Activated CD4-positive, alpha-beta T cell treated with anti-CD3 and anti-CD28 coated beads for 24 hours (primary cell): ENCODE measurements at places on chromosomes 4 and X.
A peak's percentile ranks its signal among the peaks of the same experiment; 100 is the strongest.

DNA sequence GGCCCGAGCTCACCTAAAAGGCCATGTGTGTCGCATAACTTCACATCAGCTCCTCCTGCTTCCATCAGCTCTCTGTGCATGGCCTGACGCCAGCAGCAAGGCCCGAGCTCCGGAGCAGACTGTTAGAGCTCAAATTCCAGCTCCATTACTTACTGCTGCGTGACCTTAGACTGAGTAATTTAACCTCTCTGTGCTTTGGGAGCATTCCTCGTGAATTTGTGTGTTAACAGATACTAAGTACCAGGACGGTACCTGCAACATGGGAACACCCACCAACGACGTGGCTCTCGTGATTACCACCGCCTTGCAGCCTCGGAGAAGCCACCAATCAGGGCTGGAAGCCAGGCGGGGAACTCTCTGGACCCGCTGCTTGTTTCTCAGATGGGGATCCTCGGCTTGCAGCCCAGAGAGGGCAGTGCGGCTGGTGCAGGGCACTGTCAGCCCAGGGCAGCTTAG, 12.9 kb downstream of the LETM1 start:
- DNase-seq: no peak

DNA sequence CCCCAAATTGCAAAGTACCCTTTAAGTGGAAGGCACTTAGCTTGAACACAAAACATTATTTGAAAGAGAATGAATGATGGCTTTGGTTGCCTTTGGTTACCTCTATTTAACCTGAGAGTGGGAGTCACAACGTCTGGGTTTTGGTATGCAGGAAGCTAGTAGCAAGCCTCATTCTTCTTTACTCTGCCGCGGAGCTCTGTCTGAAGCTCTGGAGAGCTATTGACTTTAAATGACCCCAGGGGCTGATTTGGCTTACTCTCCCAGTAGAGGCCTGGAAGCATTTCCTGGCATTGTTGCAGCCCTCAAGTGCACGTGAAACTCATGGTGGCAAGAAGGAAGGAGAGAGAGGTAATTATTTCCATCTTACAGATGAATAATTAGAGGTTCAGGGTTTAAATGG, 81.8 kb upstream of the MAGEA4 start:
- DNase-seq: no peak

DNA sequence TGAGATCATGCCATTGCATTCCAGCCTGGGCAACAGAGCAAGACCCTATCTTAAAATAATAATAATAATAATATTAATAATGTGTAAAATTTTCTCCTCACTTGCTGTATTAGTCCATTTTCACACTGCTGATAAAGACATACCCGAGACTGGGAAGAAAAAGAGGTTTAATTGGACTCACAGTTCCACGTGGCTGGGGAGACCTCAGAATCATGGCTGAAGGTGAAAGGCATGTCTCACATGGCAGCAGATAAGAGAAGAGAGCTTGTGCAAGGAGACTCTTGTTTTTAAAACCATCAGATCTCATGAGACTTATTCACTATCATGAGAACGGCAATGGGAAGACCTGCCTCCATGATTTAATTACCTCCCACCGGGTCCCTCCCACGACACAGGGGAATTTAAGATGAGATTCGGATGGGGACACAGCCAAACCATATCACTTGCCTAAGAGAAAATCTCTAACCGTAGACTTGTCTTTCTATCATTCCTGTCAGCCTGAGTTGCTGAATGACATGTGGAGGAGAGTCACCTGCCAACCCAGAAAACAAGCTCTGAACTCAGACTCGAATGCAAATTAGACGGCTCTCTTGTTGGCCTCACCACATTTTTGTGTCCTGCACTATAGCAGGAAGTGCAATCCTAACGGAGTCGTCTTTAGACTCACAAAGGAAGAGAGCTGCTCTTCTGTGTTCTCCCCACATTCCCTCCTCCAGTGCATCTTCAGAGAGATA, 51.9 kb upstream of the DCTD start:
- no peak for DNase-seq

GRCh38 chrX:134544135-134544512, 84.2 kb downstream of the HPRT1 start:
- no peak for DNase-seq

- no peak for DNase-seq
These were observed 17.1 kb downstream of the GAB1 start for GRCh38 chr4:143353797-143354196.

DNA sequence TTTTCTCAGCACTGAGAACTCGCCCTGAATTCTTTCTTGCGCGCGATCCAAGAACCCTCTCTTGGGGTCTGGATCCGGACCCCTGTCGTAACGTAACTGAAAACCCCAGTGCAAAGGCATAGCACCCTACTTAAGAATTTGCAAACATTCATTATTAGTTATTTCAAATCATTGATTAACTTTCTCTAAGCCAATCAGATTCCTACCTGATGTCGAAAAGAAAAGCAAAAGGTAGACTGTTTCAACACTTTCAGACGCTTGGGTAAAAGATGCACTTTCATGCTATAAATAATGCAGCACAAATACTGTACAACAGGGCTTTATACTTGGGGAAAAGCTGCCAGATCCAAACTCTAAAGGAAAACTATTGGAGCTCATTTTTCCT, 817 bp upstream of the WDR19 start:
- no peak for DNase-seq

- no peak for DNase-seq
These were observed 43.1 kb upstream of the BCOR start for GRCh38 chrX:40140706-40141499.

DNA sequence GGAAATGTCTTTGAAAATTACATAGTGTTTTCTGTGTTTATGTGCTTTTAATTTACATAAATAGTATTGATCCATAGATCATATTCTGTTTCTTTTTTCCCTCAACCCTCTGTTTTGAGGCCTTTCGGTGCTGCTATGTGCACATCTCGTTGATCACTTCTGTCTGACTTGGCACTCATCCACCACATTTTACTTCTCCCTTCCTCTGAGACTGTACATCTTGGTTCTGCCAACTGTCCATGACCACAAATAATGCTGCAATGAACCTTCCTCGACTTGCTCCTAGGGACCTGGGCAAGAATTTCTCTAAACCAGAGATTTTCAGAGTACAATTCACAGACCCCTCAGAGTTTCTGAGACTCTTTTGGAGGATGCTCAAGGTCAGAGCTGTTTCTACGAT, 74.4 kb downstream of the RTL5 start:
- DNase-seq: no peak

- DNase-seq: no peak
These were observed 3.9 kb upstream of the PDLIM5 start for GRCh38 chr4:94447754-94448411.

DNA sequence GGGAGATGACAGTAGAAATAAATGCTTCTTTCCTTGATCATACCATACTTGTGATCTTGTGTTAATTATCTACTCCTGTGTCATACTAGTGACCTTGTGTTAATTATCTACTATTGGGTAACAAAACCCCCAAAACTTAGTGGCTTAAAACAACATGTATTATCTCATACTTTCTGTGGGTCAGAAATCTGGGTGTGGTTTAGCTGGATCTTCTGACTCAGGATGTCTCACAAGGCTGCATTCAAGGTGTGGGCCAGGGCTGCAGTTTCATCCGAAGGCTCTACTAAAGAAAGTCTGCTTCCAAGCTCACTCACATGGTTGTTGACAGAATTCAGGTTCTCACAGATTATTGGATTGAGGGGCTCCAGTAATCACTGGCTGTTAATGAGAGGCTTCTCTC, 70.3 kb upstream of the NDP start:
- DNase-seq: no peak

- DNase-seq: no peak
These were observed 1.6 kb downstream of the SCML1 start for GRCh38 chrX:17738737-17739535.

- DNase-seq: no peak
These were observed 9.7 kb downstream of the ABLIM2 start for GRCh38 chr4:8148785-8149435.

- DNase-seq: no peak
These were observed 12.9 kb upstream of the WDR1 start for GRCh38 chr4:10129196-10130177.

DNA sequence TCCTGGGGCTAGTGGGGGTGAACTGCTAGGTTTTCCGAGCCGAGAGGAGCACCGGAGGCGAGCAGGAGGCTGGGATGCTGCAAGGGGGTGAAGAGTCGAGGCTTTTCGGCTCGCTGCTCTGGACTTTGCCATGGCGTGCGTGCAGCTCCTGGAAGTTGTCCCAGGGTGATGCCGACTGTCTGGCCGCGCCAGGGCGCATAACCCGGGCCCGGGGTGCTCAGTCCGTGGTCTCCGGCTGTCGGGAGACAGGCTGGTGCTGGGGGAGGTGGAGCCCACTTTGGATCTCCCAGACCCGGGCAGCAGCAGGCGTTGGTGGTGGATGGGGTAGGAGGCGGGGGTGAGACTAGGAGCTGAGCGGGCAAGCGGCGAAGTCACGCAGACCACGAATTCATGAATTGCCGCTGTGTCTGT, 793 bp downstream of the GRIA3 start:
- no peak for DNase-seq

GRCh38 chr4:22237846-22238494, 277.9 kb downstream of the ADGRA3 start:
- DNase-seq: no peak

- DNase-seq: no peak
These were observed 638.7 kb downstream of the DMD start for GRCh38 chrX:32572644-32573043.

GRCh38 chrX:55794405-55794804, 76.9 kb downstream of the RRAGB start:
- DNase-seq: no peak

DNA sequence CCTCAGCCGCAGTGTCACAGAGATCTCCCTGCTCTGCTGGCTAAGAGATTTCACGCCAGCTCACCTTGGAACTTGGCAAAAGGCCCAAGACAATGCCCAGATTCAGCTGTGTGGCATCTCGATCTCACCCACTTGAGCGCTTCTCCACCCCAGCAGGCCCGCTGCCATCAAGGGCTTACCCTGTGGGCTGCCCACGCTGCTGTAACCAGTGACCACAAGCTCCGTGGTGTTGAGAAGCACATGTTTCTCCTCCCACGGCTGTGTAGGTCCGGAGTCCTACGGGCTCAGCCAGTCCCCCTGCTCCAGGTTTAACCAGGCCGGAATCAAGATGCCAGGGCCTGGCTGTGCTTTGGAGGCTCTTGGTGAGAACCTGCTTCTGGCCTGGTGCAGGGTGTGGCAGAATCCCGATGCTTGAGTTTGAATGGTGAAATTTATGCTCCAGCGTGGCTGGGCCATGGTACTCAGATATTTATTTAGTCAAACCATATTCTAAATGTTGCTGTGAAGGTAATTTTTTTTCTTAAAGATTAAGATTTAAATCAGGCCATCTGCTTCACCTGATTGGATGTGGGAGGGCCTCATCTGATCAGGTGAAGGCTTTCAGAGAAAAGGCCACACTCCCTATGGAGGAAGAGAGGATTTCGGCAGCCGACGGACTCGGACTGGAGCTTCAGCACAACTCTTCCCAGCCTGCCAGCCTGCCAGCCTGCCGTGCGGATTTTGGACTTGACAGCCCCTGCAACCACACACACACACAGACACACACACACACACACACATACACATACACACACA, 24.8 kb upstream of the ADRA2C start:
- DNase-seq: no peak

GRCh38 chr4:153464068-153464467, 2.1 kb upstream of the TMEM131L start:
- DNase-seq: no peak

DNA sequence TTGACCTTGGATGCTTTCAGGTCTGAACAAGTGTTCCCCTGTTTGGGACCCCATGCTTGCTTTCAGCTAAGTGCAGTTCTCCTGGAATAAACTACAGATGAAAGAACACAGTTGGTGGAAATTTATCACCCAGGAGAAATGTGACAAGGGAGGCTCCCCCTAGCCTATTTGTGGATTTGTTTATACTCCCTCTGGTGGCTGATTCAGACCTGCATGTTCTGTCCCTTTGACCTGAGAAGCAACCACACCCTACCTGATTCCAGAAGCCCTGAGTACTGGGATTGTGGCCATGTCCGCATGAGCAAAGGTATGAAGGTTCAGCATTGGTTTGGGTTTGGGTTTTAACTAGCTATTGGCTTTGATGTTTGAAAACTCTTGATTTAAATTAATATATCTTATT, 440.9 kb downstream of the MID1IP1 start:
- DNase-seq: no peak

DNA sequence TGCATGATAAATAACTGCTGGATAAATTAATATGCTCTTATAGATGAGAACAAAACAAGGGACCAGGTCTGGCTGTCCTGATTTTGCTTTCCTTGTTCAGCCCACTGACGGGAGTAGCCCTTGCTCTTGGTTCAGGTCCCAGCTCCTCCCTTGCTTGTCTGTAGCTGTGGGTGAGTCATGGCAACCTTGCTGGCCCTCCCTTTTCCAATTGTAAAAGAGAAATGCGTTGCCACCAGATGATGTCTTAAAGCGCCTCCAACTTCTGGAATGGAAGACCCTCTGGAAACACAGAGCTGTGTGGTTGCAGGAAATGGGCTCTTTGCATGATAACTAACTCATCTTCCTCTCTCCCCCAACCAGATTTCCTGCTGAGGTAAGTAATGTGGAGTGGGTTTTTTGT, 171.4 kb downstream of the AASDH start:
- DNase-seq: no peak

GRCh38 chrX:47650164-47651042, at the start of gene ELK1:
ELK1 (minus strand) TSS chrX:47650563; CDS start chrX:47641441, 9,122 bp downstream.
- peak; percentile 73 for DNase-seq

GRCh38 chrX:154313147-154313546, 17.6 kb downstream of the TKTL1 start:
- DNase-seq: no peak

DNA sequence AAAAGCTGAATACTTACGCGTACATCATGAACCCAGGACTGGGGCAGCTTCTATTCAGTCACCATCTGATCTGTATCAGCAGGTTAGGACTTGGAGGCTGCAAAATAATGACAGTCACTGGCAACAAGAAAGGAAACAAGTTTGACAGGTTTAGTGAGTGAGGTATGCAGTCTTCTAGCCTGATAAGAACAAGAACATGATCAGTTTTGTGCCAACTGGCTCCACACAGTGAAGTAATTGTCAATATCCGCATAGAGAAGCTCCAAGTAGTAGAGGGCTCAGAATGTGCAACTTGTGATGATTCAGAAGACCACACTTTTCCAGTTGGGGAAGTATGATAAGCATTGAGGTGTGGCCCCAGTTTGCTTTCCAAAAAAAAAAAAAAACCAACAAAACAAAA, at the start of gene TMPRSS11F:
Gene TMPRSS11F, minus strand, starts transcription at position 77 of the 400 bp plus-strand sequence. Its CDS starts 49 bp downstream, at position 28.
- no peak for DNase-seq

GRCh38 chr4:8136972-8137710, 21.5 kb downstream of the ABLIM2 start:
- DNase-seq: no peak

GRCh38 chr4:163688856-163689255, 194.4 kb downstream of the TMA16 start:
- DNase-seq: no peak

GRCh38 chr4:95580226-95580625, 31.5 kb upstream of the UNC5C start:
- no peak for DNase-seq
